NCI-H1092 (cell line): ENCODE measurements at places on chromosomes 7 and 10.
A peak's percentile ranks its signal among the peaks of the same experiment; 100 is the strongest.

DNA sequence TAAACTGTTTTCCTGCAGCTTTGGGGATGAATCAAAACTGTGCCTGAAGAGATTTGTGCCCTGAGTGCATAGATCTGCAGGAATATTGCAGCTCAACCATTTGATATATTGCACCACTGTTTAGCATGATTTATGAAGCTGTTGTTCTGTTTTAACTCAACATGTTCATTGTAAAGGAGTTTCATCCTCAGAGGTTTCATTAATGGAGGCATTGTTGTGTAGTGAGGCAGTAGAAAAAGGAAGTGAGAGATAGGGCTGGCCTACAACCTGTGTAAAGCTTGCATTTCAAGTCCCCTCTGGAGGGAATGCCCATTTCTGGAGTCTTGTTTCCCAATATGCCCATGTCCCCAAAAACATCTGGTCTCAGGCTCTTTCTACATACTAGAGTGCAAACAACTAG lies 67.5 kb downstream of the DNAJC12 start:
- DNase-seq, result no peak

GRCh38 chr7:361680-362401 lies 71.9 kb downstream of the FOXL3 start:
- DNase-seq, result no peak

- no peak for DNase-seq
These were observed 10.7 kb upstream of the ATRNL1 start for GRCh38 chr10:115082506-115082905.

DNA sequence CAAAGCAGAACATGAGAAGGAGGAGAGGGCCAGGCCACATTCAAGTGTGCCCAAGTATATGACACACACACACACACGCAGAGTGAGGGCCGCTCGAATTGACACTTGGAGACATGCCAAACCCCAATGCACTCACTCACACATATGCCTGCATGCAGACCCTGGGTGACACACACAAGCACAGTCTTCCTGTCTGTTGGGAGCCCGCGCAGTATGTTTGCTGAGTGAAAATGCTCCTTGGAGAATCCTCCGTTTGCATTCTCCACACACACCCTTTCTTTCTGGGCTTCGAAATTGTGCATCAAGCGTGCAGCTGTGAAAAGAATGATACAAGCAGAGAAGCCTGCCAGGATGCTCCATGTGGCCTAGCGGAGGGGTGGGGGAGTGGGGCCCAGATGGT lies 120.9 kb downstream of the PLXNA4 start:
- DNase-seq, result no peak

DNA sequence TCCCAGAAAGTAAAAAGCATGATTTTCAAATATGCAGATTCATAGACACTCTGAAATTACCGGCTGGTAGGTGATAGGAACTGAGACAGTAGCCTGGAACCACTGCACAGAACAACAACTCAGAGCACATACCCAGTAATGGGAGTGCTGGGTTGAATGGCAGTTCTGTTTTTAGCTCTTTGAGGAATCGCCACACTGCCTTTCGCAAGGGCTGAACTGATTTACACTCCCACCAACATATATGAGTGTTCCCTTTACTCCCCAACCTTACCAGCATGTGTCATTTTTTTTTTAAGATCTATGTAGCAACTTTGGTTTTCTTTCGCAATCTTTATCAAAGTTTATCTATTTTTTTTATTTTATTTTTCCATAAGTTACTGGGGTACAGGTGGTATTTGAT lies 358.8 kb downstream of the CALN1 start:
- no peak for DNase-seq

DNA sequence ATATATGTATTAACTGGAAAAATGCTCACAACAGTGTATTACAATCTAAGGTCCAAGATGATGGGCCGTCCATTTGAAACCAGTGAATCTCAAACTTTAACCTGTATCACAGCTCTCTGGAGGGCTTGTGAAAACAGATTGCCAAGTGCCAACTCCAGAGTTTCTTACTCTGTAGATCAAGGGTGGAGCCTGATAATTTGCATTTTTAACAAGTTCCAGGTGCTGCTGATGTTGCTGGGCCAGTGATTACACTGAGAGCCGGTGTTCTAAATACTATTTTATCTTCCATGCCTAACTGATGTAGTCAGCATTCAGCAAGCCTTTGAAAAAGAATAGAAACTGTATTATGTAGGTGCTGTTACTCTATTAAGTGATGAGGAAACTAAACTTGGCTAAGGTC lies 269.9 kb upstream of the FERD3L start:
- DNase-seq, result no peak

DNA sequence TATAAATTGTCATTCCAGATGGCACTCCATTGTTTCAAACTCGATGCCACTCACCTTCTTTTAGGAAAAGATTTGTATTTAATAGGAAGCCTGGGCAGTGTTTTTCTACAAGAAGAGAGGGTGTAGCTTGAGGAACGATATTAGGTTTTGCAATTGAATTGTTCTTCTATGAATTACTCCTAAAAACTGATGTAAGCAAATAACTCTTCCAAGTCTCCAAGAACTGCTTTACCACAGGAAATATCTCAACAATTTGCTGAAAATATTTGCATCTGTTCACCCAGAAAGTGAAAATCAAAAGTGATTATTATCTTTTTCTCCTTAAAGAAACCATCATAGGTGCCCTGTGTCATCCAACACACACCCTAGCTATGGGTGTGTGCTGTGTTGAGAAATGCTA lies 261.3 kb upstream of the MEOX2 start:
- no peak for DNase-seq

- DNase-seq, result no peak
These were observed 17.0 kb upstream of the NODAL start for GRCh38 chr10:70458329-70459060.

GRCh38 chr10:71268247-71268691 lies 50.8 kb upstream of the SLC29A3 start:
- no peak for DNase-seq

DNA sequence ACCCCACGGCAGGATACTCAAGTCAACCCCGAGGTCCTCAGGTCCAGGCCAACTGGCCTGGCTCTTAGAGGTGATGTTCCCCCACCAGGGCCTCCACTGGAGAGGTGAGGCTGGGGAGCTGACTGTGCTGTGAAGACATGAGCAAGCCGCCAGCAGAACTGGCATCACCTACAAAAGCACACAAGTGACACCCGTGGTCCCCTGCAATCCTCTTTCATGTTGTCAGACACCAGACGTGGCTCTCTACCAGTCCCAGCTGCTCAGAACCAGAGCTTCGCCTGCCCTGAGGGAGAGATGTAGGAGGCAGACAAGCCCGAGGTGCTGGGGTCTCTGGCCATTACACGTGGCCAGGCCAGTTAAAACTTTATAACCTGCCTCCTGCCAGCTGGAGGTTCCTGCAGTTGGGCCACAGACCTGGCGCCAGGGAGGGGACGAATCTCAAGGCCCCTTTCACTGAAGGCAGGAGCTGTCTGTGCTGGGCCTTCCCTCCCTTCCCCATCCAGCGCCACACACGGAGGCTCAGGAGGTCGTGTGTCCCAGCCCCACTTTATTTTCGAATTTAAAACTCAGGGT lies 2.2 kb downstream of the COMTD1 start:
- no peak for DNase-seq

DNA sequence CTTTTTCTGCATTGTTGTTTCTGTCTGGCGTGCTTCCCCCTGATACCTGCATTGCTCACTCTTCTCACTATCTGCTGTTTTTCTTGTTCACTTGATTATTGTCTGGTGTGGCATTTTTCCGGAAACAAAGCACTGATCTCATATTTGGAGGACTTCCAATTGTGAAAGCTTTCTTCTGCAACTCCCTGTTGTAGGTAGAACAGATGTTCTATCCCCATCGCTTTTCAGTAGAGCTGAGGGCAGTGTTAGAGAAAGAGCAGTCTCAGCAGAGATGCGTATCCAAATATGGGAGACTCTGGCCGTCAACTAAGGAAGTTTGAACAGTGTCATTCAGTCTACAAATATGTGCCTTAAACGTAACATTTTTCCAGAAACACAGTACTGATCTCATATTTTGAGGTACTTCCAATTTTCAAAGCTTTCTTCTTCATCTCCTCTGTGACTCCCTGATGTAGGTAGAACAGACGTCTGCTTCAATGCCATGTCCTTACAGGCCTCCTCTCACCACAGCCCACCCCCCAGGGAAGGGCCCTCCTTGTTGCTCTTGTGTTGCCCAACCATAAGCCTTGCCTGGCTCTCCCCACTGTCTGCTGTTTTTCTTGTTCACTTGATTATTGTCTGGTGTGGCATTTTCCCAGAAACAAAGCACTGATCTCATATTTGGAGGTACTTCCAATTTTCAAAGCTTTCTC lies 27.1 kb upstream of the GJD4 start:
- no peak for DNase-seq

GRCh38 chr10:60009276-60009675 lies 102.9 kb upstream of the CCDC6 start:
- DNase-seq, result no peak

DNA sequence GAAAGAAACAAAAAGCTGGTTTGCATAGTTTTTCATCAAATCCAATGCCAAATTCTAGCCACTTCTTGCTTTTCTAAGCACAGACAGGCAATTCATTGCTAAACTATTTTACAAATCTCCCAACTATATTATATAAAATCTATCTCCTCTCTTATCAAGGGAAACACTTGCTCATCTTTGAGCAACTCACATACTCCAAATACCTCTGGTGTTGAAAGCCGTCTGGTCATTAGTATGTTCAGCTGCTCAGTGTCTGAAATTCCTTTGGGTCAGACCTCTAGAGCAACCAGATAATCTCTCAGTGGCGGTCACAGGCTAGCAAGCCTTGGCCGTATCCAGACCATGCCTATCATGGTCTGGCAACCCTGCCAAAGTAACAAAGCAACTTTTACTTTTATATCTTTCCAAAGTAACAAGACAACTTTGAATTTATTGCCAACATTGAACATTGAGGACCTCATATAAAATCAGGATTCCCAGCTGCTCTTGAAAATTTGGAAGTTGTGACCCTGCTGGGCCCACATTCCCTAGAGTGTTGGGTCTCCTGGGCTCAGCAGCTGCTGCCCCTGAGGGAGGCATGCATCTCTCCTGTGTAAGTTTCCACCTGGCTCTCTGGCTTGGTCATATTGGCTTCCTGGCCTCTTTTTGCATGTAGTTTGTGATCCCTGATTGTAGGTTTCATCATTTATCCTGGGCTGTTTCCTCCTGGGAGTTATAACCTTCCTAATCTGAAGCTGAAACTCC lies 56.8 kb upstream of the LANCL2 start:
- no peak for DNase-seq

DNA sequence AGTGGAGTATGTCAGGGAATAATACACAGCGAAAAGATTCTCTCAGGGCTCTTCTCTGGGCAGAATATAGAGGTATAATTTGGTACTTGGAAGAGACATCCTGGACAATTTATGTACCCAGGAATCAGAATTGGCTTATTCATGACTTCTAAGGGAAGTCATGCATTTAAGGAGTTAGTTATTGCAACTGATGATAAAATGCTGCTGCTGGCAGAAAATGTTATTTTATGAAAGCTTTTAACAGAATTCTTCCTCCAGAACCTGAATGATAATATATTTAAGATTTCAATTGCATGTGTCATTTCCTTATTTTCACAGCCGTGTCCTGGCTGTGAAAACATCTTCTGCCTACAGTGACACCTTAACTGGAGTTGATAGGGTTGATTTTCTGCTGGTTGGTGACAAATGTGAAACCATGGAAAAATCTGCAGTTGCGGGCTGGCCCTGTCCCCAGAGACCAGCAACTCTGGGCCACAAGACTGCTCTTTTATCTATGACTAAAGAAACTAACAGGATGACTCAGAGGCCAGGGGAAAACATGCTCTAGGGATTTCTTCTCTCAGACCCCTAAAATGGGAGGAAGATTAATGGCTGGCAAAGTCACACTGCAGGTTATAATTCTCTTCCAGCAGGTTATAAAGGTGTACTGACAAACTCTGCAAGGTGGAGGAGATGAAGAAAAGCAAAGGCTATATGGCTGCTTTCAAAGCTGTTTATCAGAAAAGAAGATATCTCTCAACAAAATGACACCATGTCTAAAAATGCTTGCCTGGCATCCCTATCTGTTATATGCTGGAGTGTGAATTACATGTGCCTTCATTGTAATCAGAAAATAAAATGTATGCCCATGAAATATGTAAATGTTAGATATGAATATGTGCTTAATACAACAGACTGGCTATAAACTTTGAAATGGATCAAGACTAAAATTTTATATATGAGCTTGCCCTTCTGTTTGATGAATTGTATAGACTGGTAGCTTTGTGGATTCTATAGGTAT lies 12.1 kb upstream of the TRUB1 start:
- no peak for DNase-seq

DNA sequence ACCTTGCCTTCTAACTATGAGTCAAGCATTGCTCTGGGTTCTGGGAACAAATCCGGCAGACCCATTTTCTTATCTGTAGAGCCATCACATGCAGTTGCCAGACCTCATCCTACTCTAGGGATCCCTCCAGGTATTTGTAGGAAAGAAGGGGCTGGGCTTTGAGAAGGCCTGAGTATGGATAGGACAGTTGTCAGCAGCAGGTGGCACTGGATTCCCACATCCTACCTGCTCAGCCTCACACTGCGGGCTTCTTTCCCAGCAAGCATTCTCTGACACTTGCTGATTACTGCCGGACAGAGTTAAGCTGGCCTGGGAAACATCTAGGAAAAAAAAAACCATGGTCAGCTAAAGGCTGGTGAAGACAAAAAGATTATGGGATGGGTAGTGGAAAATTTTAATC lies 224.1 kb downstream of the CCSER2 start:
- DNase-seq, result peak; percentile 21

- DNase-seq, result no peak
These were observed 43.4 kb downstream of the INHBA start for GRCh38 chr7:41659539-41659938.

- no peak for DNase-seq
These were observed 194.5 kb downstream of the SDK1 start for GRCh38 chr7:3495530-3495929.

- DNase-seq, result no peak
These were observed 187.4 kb upstream of the AGR3 start for GRCh38 chr7:17069146-17069545.

GRCh38 chr7:55124989-55125875 lies 106.4 kb downstream of the EGFR start:
- no peak for DNase-seq
